ENCODE measurements at places on chromosomes 1 and 21.

DNA sequence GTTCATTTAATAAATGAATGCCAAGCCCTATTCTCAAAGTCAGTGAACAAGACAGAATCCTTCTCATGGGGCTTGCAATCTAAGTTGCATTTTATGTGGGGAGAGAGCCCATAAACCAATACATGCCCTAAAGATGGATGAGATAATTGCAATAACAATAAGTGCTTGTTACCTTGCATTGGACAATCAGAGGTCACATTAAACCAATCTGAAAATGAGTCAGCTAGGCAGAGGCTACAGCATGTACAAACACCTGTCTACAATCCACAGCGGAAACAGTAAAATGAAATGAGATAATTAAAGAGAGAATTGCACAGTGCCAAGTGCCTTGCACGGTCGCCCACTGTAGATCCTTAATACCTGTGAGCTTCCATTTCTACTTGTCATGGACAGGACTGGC lies 7.4 kb upstream of the IGFN1 start:
- DNase-seq, result no peak

GRCh38 chr1:201409440-201409839 lies 10.3 kb upstream of the LAD1 start:
- DNase-seq, result no peak

GRCh38 chr1:220195701-220196100 lies 76.6 kb downstream of the RAB3GAP2 start:
- DNase-seq, result no peak

DNA sequence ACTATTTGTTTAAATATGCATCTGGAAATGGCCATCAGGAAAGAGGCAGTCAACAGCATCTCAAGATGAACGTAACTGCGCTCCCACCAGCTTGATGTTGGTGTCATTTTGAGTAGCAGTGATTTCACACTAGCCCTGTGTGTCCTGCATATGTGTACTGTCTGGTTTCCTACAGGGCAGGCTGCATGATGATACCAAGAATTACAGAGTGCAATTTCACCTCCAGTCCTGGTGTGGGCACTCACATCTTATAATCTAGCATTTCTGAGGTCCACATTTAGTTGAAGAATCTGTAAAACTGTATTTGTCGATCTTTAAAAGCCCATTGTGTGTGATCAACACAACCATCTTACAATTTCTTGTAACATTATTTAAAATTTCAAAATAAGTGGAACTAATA lies 336.4 kb downstream of the PAPPA2 start:
- DNase-seq, result no peak

DNA sequence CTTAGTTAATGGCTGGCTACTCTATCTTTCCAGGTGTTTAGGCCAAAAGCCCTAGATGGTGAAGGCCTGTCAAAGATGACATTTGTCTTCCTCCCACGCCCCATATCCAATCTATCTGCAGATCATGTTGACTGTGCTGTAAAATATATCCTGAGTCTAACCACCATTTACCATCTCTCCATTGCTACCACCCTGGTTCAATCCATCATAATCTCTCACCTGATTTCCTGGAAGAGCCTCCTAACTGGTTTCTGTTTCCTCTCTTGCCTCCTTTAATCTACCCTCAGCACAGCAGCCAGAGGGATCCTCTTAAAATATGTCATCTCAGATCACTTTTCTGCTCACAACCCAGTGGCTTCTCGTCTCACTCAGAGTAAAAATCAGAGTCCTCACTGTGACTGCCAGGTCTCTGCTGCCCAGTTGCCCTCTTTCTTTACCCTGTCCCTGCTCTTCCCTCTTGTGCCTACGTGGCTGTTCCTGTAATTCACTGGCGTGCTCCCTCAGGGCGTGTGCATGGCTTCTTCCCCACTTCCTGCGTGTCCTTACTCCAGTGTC lies 17.8 kb downstream of the TMEM50A start:
- DNase-seq, result no peak

- DNase-seq, result no peak
Observed at GRCh38 chr1:14514739-14515138, 83.7 kb upstream of the KAZN start.

DNA sequence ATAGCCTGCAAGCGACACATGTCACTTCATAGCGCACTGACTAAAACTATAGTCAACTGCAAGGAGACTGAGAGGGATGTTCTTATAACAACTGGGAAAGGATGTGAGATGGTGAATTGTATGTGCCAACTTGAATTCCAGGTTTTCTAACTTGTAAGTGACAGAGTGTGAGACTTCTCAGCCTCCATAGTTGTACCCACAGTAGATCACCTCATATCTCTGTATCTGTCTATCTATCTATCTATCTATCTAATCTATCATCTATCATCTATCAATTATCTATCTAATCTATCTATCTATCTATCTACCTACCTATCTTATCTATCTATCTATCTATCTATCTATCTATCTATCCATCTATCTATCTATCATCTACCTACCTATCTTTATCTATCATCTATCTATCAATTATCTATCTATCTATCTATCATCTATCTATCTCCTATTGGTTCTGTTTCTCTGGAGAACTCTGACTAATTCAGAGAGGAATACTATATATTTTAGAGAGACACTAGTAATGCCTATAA lies 162.3 kb downstream of the CTH start:
- no peak for DNase-seq

GRCh38 chr1:244954359-244954758 lies 90.0 kb upstream of the HNRNPU start:
- no peak for DNase-seq

- DNase-seq, result no peak
Observed at GRCh38 chr1:207670997-207671396, 26.1 kb downstream of the CR1L start.

DNA sequence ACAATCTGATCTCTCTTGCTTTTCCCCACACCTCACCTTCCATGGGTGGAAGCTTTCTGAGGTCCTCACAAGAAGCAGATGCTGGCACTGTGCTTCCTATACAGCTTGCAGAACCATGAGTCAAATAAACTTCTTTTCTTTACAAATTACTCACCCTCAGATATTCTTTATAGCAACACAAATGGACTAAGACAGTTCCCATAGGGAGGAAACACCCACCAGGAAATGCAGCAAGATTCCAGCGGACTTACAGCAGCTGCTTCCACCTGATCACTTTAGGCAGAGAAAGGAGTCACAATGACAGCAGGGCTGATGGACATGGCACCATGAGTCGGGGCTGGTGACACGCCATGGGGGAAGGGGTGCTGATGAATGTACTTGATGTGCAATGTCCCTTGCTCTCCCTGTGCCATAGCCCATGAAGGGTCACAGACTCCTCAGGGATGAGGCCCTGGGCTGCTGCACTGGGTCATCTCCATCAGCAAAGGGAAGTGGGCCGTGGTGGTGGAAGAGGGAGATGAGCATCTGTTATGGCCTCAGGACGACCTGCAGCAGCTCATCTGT lies 53.9 kb downstream of the PRSS38 start:
- DNase-seq, result no peak

DNA sequence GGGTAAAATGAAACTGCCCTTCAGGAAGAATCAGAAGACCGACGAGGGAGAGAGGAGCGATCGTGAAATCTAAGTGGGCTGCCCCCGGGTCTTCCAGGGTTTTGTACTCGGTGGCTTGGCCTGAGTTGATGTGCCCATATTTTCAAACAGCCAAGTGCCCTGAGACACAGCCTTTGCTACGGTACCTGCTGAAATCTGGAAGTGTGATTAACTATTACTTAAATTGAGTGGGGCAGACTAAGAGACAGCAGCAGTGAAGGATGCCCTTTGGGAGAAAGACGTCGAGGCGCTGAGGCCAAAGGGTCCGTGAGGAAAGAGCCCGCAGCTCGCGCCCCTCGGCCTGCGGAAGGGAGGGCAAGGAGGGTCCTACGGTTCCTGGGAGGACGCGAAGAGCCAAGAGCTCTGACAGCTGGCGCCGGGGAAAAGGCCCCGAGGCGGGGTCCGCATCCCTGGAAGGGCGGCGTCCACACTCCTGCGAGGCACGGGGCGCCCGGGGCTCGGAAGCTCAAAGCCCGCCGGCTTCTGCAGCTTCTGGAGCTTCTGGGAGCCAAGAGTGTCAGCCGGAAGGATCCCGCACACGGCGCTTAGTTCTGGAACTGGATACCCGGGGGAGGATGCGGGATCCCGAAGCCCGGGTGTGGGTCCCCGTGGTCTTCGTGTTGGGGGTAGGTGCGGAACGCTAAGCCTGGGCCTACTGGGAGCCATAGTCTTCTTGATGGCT lies 15.4 kb upstream of the RNU1-4 start:
- no peak for DNase-seq

- DNase-seq, result no peak
Observed at GRCh38 chr1:244231193-244231571, 180.1 kb downstream of the ZBTB18 start.

GRCh38 chr1:202516434-202516877 lies 168.0 kb downstream of the PPP1R12B start:
- no peak for DNase-seq

DNA sequence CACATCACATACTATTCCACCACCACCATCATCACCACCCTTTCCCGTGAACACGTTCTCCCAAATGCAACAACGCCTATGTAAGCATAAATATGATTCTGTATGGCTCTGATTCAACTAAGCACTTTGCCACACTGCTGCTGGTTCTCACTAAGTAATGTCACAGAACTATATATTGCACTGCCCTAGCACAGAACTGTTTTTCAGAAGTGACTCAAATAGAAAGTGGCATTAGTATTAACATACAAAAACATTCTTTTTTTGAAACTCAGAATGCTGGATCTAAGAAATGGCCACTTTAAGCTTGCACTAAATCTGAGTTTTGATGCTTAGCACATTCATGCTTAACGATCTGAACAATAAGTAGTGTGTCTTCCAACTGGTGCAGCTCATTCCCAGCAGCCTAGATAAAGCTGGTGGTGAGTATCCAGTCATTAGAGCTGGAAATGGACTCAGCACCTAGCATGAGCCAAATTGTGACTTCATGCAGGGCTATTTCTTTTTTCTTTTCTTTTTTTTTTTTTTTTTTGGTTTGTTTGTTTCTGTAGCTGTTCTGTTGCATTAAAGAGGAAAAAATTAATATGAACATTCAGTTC lies 46.2 kb upstream of the ZC3H11B start:
- DNase-seq, result no peak

DNA sequence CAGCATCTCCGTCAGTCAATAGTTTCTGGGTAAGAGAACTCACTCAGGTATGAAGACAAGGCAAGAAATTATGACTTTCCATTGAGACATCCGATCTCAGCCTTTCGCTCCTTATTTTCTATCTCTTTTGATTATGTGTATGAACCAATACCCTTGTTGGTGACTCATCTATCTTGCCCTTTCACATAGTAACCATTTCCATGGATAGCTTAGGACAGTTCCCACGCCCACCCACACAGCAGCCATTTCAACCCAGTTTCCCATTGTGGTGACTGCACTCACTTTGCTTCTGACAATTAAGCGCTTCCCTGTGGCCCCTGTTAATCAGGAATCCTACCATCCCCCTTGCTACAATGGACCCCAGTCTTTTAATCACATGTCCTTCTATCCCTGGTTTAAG lies 210.6 kb upstream of the ADGRL2 start:
- DNase-seq, result no peak

DNA sequence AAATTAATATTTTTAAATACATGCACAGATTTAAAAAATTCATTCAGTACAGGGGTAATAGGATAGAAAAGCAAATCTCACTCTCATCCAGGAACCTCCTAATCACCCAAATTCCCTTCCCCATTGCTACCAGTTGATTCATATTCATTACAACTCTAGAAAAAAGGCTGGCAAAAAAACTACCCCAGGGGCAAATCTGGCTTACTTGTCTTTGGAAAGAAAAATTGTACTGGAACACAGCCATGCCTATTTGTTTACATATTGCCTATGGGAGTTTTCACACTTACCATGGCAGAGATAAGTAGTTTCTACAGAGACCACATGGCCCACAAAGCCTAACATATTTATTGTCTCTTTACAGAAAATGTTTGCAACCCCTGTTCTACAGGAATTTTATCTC lies 8.9 kb upstream of the RBM34 start:
- no peak for DNase-seq

GRCh38 chr21:28960245-28960644 lies 32.4 kb downstream of the LTN1 start:
- DNase-seq, result no peak

GRCh38 chr21:45901061-45901690 lies 80.4 kb upstream of the COL6A1 start:
- no peak for DNase-seq

DNA sequence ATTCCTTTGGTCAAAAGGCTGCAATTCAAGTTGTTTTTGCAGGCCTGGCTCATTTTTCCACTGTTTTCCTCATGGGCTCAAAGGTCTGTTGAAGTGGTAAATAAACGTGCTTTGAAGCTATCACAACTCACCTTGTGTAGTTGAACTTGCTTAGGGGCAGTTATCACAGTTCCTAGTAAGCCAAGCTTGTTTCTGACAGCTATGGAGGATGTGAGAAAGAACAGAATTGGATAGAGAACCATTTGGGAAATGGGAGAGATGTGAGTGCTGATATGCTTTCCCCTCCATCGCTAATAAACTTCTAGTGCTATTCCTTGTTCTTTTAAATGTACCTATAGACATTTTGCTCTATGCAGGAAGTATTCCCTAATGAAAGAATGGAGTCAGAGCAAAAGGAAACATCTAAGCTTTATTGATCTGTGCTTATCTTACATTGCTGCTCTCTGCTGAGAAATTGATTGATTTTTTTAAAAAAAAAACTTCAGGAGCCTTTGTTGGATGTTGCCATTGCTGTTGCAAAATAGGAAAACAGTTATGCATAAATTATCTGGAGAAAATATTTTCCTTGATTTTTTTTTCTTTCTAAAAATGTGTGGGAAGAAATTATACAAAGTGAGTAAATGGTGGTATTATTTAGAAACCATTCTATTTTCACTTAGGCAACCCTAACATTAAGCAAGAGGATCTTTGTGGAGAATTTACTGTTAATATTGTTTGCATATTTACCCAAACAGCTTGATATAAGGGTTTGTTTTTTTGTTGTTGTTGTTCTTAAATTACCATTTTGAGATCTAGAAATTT lies 118.2 kb downstream of the MAGI3 start:
- DNase-seq, result no peak

DNA sequence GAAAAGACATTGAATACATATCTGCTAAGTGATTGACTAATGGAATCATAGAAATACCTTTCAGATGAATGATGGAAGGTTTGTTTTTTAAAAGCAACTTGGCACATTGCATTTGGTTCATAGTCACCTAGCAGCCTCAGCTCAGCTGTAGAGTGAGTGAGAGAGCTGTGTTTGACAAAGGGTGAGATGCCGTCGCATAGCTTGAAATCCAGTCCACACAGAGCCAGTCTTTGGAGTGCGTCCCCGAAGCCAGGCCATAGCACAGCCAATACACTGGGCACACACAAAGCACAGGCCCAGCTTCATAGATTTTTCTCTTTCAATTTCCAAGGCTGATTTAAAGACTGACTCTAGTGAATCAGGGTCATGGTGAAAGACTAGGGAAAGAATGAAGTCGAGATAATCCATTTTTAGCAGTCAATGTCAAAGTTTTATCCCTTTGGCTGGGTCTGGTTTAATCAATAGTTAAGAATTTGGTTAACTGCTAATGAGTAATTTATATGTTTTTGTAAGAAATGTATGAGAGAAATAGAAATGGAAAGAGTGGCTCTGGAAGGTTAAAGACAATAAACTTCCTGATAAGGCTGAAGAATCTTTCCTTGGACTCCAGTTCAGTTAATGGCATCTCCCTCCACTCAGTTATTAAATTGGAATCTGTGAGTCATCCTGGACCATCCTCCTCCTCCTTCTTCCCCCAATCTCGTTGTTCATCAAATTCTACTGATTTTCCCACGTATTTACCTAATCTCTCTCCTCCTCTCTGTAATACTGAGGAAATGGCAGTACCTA lies 101.2 kb upstream of the IRF2BP2 start:
- DNase-seq, result no peak

Data from NCI-H187 (cell line).